ENCODE measurements at places on chromosomes 7 and 10.
A peak's percentile ranks its signal among the peaks of the same experiment; 100 is the strongest.

DNA sequence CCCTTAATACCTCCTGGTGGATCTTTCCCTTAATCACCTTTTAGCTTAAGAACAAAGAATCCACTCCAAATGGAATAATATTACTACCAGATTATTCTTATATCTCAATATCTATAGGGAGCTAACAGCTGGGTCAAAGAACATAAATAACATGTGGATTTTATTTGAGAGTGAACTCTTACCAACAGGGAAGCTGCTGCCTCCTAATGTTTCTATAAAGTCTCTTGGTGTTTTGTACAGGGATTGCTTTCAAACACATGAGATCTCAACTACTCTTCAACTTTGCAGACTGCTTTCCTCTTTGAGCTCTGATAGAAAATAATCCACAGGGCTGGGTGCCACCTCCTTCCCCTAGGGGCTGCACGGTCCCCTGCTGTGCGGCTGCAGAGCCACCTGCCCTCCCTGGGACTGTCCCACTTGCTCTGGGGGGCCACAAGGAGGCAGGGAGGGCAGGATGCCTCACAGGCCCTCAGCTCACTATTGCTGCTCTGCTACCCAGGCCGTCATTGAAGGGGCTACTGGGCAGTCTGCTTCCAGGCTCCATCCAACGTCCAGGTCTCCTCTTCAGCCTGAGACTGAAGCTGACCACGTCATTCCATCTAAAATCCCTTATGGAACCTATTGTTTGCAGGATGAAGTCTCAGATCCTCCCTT, 191.2 kb downstream of the CXCL12 start:
- no peak for DNase-seq

GRCh38 chr10:24575481-24576002, 148.1 kb downstream of the ARHGAP21 start:
- DNase-seq, result no peak

DNA sequence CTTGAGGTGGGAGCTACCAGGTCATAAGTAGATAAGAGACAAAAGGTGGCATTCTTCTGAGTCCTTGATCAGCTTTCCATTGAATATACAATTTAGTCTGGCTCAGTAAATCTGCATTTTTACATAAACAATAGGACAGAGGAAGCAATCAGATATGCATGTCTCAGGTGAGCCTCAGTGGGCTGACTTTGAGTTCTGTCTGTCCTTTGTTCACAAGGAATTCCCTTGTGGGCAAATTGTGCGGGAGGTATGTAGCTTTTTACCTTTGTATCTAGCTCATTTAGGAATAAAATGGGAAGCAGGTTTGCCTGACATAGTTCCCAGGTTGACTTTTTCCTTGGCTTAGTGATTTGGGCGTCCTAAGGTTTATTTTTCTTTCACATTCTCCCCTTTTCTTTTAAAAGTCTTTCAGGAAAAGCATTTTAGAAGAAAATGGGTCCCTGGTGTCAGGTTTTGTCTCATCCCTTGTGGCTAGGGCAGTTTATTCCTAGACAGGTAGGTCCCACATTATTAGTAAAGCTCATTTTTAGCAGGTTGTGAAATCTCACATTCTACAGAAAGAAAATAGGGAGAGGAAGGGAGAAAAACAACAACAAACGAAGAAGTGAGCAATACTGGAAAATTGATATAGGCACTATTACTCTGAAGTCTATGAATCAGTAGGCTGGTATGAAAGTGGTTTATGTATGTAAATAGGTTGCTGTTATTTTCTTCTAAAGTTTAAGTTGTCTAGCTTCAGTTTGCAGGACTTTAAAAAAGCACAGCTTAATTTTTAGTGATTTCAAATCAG, 16.5 kb downstream of the SPAM1 start:
- DNase-seq, result no peak

GRCh38 chr10:71033396-71033980, 145.1 kb upstream of the PCBD1 start:
- DNase-seq, result no peak

GRCh38 chr10:5012595-5012994, 8.9 kb upstream of the AKR1C2 start:
- DNase-seq, result no peak

DNA sequence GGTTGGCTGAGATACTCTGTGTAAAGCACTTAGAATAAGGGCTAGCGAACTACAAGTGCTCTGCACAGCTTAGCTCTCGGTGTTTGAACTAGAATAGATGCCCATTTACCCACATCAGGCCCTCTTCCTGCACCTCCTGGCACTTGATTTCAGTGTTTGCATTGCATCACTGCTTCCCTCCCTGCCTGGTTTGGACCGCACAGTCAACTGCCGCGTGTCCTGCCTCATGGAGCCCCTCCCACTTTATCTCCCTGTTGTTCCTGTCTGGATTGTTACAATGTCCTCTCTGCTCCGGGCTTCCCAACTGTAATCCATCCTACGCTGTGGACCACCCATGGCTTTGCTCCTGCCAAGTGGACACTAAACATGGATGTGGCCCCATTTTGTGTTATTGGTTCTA, 2.3 kb downstream of the FAM107B start:
- DNase-seq, result no peak

DNA sequence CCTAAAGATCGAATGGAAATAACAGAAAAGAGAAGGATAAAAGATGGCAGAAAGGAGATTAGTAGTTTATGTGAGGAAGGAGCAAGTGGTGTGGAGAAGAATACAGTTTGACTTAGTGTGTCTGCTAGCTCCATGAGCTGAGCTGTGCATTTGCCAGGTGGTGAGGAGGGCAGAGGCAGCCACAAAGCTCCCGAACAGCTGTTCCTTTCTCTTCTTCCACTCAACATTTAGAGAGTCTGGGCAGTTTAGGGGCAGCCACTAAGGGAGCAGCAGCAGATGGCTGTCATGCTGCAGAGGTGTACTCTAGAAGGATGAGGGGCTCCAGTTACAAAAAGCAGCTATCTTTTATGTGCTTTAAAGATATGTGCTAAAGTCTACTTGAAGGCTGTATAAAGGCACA, 674.4 kb downstream of the GRM8 start:
- DNase-seq, result no peak

DNA sequence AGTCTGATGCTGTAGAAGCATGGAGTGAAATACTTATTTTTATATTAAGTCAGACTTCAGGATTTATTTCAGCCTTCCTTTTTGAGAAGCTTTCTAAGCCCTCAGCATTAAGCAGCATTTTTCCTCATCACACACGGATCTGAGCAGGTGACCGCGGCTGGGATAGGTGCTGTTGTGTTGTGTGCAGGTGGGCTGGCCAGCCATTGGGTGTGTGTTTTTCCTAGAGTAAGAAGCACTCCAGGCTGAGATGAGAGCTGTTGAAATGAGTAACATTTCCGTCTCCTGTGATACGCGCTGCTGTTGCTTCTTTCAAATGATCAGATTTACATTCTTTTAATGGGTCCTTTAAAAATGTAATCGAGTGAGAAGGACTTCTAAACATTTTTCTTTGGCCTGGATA, 63.9 kb downstream of the INSYN2A start:
- no peak for DNase-seq

GRCh38 chr10:71727738-71728737, 8.5 kb upstream of the C10orf105 start:
- no peak for DNase-seq

DNA sequence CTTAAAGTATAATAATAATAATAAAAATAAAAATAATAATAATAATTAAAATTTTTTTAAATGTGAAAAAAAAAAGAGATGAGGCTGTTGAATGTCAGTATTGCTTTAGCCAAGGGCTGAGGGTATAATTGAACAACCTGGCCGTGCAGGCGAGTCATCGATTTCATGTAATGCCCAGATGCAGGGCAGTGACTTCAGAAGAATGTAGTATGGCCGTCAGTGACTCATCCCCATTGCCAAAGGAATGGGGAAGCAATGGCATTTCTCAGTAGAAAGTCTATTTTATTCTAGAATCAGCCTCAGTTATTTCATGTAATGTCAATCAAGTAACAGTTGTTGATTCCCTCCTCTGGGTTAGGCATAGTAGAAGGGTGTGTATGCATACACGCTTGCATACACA, 516.4 kb downstream of the GLRX3 start:
- no peak for DNase-seq

- peak; percentile 69 for DNase-seq
Observed at GRCh38 chr7:86469680-86470295, 173.9 kb upstream of the GRM3 start.

GRCh38 chr10:110833234-110833940, 38.3 kb upstream of the PDCD4 start:
- no peak for DNase-seq

GRCh38 chr7:10739401-10739800, 234.3 kb upstream of the PHF14 start:
- DNase-seq, result no peak

GRCh38 chr10:29948881-29949355, 110.5 kb downstream of the JCAD start:
- peak; percentile 41 for DNase-seq

GRCh38 chr10:119725517-119725827, 378 bp upstream of the INPP5F start:
- DNase-seq, result peak; percentile 56

- no peak for DNase-seq
Observed at GRCh38 chr10:50526185-50526584, 97.6 kb downstream of the SGMS1 start.

DNA sequence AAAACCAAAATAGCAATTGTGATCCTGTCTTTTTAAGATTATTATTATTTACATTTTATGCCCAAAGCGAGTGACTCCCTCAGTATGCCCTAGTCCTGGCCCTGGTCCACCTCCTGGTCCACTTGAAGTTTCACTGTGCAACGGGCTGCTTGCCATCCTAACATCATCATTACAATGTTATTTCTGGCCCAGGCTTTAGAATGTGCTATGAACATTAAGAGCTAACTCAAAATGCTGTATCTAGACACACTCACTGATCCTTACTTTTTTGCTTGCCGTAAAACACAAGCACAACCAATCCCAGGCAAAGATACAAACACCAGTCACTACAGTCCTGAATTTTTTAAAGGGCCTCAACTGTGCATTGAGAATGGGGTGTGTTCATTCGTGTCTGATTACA, 38.4 kb downstream of the RHOBTB1 start:
- DNase-seq, result no peak

DNA sequence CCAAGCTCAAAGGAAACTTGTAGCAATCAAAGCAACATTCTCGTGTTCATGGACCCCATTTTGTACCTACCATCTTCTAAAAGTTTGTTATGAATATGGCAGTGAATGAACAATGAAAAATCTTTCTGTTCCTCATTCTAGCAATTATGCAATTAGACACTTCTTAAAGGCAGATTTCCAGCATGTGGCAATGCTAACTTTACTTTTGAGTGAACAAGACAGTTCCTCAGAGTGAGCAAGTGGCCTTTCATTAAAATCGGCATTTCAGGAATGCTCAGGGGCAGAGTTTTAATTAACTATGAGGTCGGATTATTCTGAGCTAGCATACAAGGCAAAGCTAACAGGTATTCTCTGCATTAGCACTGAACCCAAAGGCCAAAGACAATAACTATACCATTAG, 48.4 kb upstream of the NFE2L3 start:
- no peak for DNase-seq

DNA sequence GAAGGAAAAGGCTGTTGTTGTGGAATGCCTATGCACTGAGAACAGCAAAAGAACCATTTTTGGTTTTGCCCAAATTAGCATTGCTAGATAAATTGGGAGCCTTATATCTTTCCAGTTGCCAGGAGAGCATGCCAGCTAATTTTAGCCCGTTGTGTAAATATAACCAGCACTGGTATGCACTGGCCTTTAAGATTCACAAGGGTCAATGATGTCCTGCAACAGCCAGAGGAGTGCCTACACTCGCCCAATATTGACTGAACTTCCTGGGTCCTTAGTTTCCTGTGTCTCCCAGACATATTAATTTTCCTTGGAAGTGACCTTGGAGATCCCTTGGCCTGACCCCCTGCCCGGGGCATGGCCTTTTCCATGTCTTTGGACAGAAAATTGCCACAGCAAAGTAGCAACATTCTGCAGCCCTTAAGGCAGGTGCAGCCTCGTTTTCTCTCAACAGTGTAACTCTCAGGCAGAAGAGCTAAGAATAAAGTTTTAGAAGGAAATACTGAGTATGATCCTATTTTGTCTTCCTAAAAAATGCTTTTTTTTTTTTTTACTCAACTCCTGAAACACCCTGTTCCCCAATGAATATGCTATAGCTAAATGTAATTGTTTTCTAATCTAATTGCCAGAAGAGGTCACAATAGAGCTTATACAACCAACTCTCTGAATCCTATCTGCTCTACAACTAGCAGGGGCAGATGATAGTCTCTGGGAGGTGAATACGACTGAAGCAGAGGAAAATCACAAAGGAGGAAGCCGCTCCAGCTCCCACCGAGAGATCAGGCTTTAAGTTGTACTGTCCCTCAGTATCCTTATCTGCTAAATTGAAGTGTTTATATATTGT, 131.9 kb upstream of the PCGF5 start:
- peak; percentile 16 for DNase-seq

- DNase-seq, result no peak
Observed at GRCh38 chr7:29384277-29384676, 179.4 kb upstream of the PRR15 start.

DNA sequence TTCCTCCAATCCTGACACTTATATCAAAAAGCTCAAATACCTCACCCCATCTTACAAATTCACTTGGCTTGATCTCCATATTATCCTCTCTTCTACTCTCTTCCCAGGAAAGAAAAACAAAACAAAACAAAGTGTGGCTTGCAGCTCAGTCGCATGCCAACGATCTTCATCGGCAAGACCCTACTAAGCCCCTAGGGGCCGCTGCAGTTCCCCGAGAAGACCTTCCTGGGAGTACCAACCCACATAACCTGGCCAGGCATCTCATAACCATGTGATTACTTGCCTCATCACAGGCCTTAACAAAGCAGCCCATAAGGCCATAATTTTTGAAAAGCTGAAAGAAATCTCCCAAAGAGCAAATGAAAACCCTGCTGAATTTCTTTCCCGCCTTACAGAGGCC, 103.7 kb downstream of the ZNF92 start:
- no peak for DNase-seq

- DNase-seq, result no peak
Observed at GRCh38 chr7:111045449-111045848, 45.5 kb upstream of the LRRN3 start.

DNA sequence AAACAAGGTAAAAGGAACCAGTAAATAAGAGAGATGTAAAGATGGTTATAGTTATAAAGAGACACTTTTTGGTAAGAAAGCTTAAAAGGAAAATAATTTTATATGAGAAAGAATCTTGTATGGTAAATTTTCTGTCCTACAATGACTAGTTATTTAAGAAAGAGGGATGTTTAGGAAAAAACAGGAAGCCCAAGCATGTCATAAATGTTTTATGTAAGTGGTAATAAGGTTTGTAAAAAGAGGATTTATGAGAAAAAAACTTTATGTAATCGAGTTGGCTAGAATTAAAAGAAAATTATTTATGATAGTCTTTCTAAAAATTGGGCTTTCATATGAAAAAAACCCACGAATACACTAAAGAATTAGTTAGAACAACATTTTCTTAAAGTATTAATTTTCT, 34.2 kb upstream of the CREB3L2 start:
- no peak for DNase-seq

DNA sequence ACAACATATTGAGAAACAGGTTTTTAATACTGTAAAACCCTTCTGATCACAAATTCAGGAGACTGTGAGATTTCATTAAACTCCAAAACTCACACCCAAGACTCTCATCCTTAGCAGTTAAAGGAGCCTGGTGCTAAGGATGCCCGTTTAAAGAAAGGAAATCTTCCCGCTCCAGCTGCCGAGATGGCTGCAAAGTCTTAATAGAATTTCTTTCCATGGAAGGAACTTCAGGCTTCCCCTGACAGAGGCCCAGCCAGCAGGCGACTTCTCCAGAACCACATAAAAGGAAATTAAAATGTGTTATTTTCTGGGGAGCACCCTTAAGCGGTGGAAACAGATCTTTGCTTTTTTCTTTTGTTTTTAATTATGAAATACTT, 104.7 kb upstream of the CHST15 start:
- no peak for DNase-seq

GRCh38 chr7:123557016-123557397, 611 bp downstream of the NDUFA5 start:
- DNase-seq, result no peak

All from kidney glomerular epithelial cell (primary cell).